NCI-H1436 treated with DMSO at 0.1 percent for 48 hours (cell line): ENCODE measurements at places on chromosomes 1 and 21.

DNA sequence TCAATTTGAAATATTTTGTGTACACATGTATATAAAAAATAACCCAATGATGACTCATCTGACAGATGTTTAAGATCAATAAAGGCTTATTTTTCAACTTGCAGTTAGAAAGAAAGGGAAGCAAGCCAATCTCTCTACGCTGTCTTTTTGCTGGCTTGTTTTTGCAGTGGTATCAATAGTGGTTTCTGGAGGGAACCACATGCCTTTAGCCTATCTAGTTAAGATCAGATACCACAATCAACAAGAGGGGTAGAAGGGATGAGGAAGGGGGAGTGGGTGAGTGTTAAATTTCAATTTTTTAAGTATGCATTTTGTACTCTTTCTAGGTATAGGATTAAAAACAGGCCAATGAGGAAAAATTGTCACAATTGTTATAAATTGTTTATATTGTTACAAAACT is 276.2 kb downstream of the KCNH1 start:
- no peak for DNase-seq

DNA sequence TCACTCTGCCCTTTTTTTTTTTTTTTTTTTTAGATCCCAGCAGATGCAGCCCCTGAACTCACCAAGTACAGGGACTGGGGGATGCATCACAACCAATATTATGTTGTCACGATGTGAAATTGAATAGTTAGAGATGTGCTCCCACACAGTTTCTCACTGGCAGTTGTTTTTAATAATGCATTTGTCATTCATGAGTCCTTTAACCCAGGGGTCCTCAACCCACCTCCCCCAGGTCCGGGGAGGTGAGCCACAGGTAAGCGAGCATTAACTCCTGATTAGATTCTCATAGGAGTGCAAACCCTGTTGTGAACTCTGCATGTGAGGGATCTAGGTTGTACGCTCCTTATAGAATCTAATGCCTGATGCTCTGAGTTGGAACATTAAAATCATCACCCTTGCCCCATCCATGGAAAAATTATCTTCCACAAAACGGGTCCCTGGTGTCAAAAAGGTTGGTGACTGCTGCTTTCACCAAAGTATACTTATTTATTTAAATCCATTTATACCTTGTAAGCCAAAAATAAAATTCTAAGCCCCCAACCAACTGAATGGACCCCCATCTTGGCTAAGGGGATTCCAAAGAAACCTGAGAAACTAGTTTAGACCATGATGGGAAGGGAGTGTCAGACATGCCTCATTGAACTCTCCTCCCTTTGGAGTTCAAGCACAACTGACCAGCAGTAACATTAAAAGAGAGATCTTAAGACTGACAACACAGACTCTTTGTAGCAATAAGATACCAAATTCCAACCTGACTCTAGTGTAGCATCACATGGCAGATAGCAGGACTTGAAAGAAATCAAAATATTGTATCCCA is 119.3 kb upstream of the ATP1A1 start:
- no peak for DNase-seq

GRCh38 chr1:207362962-207363860 is 41.7 kb downstream of the CD55 start:
- DNase-seq: no peak

- DNase-seq: no peak
Measured at GRCh38 chr1:1620433-1621139, 5.3 kb downstream of the MIB2 start.

- DNase-seq: no peak
Measured at GRCh38 chr1:7393136-7393535, 378.0 kb upstream of the VAMP3 start.

GRCh38 chr1:181128592-181129497 is 40.3 kb downstream of the IER5 start:
- DNase-seq: no peak
